ENCODE measurements at places on chromosomes 6 and 20.

DNA sequence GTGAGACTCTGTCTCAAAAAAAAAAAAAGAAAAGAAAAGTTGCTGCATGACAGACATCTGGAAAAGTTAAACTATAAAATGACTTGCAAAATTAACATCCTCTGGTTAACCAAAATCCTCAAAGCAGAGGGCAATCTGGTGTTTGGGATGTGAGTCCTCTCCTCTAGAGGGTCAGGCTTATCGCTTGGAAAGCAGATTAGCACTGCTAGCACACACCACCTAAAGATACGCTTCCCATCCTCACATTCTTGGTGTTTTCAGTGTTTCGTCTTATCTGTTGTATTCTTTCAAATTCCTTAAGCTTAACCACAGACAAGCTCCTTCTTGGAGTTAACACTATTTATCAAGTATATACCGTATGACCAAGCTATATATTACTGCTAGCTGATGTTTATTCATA, 198.0 kb downstream of the SOX4 start:
- DNase-seq, result no peak

GRCh38 chr6:82363428-82364086, at the start of gene TPBG:
TSS of gene TPBG (plus strand) at chr6:82363817. CDS start at chr6:82364962, 1,145 bp downstream.
- no peak for DNase-seq

DNA sequence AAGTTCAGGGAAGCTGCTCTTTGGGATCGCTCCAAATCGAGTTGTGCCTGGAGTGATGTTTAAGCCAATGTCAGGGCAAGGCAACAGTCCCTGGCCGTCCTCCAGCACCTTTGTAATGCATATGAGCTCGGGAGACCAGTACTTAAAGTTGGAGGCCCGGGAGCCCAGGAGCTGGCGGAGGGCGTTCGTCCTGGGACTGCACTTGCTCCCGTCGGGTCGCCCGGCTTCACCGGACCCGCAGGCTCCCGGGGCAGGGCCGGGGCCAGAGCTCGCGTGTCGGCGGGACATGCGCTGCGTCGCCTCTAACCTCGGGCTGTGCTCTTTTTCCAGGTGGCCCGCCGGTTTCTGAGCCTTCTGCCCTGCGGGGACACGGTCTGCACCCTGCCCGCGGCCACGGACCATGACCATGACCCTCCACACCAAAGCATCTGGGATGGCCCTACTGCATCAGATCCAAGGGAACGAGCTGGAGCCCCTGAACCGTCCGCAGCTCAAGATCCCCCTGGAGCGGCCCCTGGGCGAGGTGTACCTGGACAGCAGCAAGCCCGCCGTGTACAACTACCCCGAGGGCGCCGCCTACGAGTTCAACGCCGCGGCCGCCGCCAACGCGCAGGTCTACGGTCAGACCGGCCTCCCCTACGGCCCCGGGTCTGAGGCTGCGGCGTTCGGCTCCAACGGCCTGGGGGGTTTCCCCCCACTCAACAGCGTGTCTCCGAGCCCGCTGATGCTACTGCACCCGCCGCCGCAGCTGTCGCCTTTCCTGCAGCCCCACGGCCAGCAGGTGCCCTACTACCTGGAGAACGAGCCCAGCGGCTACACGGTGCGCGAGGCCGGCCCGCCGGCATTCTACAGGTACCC, at the start of gene ESR1:
ESR1 (plus strand) TSS at position 170 of the 858 bp plus-strand sequence; CDS start at position 401, 231 bp downstream.
- DNase-seq, result no peak

DNA sequence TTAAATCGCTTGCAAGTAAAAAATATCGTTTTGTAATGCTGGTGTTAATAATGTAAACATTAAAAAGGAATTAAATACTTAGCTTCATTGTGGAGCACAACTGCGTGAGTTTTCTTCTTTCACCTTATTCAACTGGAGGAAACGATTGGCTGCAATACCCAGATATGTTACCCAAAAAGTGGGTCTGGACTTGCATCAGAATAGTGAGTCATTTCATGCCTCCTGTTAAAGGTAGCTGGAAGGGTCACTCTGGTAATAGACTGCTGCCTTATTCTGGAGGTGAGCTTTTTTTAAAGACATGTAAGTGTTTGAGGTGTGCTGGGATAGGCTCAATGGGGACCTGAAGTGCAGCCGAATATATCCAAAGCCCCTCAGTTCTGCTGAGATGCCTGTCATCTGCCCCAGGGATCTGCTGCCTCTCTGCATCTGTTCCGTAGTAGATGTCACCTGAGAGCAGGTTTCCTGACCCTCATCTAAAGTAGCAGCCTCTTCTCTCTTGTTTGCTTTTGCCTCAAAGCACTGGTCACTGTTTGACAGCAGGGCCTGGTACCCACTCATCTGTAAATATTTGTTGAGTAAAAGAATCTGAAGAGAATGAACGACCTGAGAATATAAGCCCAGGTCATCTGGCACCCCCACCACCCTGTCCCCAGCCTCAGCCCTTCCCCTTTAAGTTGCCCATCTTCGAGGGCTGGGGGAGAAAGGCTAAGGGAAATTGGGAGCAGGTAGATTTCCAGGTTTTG, 5.6 kb upstream of the UQCC2 start:
- no peak for DNase-seq

- DNase-seq, result no peak
These were observed 1.9 kb downstream of the KIAA1755 start for GRCh38 chr20:38258545-38259215.

- DNase-seq, result no peak
These were observed 29.2 kb upstream of the ALDH8A1 start for GRCh38 chr6:134979142-134979541.

DNA sequence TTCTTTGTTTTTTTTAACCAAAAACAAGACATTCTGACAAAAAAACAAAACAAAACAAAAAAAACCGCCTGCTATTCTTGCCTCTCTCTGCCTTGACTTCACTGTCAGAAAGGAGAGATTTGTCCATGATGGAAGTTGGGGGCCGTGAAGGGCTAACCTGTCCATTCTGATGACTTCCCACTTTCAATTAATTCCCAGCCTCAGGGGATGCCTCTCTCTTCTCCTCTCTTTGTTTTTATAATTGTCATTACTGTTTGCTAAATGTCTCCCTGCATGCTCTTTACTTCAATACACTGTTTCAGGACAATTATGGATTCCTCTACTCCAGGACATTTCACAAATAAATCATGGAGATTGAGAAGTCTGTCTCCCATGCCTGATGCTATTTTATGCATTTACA, 130.5 kb upstream of the CNR1 start:
- no peak for DNase-seq

GRCh38 chr6:5587648-5588047, 326.3 kb downstream of the FARS2 start:
- no peak for DNase-seq

- no peak for DNase-seq
These were observed 43.2 kb downstream of the YTHDF1 start for GRCh38 chr20:63172726-63173125.

DNA sequence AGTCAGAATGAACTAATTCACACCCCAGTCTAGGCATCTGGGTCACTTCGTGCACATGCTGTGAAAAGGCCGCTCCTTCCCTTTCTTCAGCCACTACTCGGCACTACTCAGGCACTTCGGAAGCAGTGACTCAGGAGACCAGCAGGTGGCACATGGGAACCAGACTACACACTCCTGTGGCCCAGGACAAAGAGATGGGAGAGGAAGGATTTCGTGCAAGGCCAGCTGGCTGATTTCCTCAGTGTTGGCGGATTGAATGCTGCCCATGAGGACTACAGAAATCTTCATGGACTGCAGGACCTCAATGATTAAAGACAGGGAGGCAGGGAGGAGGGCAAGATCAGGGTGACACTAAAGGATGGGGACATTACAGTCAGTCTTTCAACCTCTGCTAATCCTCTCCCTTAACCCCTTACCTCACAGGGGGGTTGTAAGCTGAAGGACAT, 117.8 kb upstream of the SPACA1 start:
- peak; percentile 79 for DNase-seq

DNA sequence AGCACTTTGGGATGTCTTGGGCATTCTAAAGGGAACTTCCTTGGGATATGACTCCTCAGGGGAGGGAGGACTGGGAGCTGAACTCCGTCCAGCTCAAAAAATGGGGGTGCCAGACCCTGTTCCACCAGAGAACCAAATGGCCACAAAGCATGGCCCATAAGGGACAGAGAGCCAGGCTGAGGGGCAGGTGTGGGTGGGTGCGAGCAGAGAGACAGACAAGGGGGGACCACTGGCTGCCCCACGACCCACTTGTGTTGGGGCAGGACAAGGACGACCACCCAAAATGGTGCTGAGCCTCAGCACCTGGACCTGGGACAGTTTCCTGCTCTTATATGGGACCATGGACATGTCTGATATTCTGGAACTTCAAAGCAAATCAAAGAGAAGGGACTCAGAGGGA, 148.2 kb upstream of the MLN start:
- DNase-seq, result no peak

GRCh38 chr6:119183457-119183856, 105.0 kb upstream of the FAM184A start:
- no peak for DNase-seq

DNA sequence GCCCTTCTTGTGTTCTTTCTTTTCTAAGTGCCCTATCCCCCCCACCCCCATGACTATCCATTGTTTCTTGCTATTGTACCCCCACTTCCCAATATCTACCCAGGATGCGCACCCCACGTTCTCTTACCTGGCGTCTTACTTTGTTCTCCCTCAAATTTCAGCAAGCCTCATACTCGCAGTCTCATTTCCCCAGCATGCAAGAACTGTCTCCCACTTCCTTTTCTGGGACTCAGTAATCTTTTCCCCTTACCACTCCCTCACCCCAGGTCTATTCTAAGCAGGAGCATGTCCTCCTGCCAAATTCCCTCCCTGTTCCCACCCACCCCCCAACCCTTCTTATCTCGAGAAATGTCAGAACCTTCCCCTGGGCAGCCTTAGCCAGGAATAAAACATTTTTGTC, 1.7 kb upstream of the EHMT2 start:
- no peak for DNase-seq

DNA sequence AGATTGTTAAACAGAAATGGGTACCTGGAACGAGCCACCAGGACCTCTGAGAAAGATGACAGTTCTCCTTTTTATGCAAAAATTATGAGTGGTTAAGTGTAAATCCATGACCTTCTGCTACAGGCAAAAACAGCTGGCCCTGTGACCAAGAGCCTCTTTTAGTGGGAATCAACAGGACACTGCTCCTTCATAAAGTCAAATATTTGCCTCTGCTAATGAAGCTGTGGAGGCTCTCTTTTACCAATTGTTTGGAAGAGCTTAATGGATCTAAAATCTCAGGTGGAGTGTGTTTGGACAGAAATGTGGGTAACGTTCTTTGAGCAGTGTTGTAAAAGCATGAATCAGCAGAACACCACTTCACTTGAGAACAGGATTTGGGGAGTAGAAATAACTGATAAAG, 117.5 kb upstream of the PCSK2 start:
- DNase-seq, result no peak

DNA sequence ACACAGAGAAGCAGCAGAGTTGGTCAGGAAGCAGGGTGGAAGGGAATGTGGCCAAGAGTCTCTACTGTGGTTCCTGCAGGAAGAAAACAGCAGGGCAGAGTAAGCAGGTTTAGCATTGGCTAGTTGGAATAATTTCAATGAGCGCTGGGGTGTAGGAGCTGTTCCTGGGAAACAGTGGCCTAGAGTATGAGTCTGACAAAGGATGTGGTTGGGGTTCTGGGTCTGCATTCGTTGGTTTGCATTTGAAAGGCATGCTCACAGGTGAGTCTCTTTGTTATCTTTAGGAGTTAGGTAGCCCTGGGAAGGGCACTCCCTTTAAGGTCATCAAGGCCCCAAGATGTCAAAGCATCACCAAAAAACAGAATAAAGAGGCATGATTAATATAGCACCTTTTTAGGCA, 911.6 kb upstream of the SLC35B3 start:
- DNase-seq, result no peak

- no peak for DNase-seq
These were observed 9.2 kb upstream of the BNIP5 start for GRCh38 chr6:36345681-36346466.

GRCh38 chr20:62498874-62499273, 23.1 kb upstream of the GATA5 start:
- DNase-seq, result no peak

GRCh38 chr20:54290636-54291035, 82.7 kb downstream of the PFDN4 start:
- DNase-seq, result no peak

DNA sequence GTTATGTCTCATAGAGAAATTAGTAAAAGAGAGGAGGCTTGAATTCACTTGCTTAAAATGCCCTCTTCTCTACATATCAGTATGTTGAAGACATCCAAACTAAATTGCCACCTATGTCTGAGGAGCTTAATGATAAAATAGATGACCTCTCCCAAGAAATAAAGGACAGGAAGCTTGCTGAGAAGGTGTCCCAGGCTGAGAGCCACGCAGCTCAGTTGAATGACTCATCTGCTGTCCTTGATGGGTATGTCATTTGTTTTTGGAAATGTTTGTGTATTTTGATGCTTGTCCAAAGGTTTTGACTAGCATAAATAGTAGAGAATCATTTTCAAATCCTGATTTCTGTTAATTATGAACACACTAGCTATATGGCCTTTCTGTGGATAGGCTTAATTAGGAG, 307.7 kb downstream of the ARHGAP18 start:
- DNase-seq, result no peak

DNA sequence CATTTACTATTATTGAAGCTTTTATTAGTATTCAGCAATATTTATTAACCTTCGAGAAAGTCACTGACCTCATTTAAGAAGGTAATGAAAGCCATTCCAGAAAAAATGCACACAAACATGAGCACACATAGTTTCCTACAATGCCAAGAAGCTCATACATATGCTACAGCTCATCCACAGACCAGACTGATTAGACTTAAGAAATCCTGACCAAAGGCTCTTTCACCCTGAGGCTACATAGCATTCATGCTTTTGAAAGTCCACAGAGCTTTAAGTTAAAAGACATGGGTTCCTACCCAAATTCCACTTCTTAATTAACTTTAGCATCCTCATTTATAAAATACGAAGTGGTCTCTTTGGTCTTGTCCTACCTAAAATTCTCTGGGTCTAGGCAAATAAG, 430.4 kb downstream of the TBC1D32 start:
- DNase-seq, result no peak

DNA sequence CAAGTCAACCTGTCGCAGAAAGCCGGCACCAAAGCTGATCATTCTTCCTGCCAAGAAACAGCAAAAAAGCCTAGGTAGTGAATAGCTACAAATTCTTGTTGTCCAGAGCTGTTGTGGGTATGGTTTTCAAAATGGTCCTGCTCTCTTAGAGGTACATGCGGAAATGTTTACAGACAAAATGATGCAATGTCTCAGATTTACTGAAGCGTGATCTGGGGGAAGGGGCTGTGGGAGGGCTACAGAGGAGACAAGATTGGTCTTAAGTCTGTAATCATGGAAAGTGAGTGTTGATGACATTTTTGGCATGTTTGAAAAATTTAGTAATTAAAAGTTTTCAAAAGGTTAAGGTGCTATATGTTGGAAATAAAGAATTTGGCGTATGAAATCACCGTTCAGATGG, 6.2 kb downstream of the NTSR1 start:
- no peak for DNase-seq

- no peak for DNase-seq
These were observed 504.9 kb downstream of the DOK5 start for GRCh38 chr20:54980103-54980960.

- peak; percentile 83 for DNase-seq
These were observed 551 bp downstream of the TREML2 start for GRCh38 chr6:41200296-41200900.
